ENCODE measurements at places on chromosomes 12 and 14. TPM values are rescaled to one million over a fixed set of nuclear protein-coding genes. Genes with fewer than 3 reads are reported as not detected.
A peak's percentile ranks its signal among the peaks of the same experiment; 100 is the strongest.

- no peak for DNase-seq
Measured at GRCh38 chr12:131103669-131104462, 150.2 kb downstream of the ADGRD1 start.

DNA sequence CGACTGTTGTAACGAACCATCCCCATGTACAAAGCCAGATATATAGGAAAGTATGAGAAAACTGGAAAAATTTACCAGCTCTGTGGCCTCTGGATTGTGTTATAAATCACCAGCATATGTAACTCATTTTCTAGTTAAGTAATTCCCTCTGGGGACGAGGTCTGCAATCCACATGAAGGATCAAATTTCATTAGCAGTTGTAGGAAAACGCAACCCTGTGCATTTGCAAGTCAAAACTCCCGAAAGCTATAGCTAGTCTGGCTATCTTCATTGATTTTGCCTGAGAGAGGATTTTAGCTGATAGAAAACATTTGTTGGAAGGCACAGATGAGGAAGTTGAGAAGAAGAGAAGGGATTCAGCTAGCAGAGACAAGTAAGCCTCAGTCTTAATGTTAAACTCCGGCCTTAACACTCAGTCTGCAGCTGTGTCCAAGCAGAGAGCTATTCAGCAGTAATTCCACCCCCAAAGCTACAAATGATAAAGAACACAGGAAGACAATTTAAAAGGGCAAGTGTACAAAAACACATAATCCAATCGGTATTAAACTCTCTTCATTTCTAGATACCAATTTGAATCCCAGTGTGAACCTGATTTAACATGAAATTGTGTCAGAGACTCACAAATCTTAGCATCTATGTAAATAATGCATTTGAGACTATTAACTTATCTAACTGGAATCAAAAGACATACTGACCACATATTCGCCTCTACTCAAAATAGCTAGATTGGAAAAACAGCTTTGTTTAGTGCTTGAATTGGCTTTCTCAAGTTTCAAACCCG, 54.2 kb upstream of the CERS5 start:
- no peak for DNase-seq

GRCh38 chr12:46522071-46522470, 149.5 kb upstream of the SLC38A2 start:
- DNase-seq, result no peak

DNA sequence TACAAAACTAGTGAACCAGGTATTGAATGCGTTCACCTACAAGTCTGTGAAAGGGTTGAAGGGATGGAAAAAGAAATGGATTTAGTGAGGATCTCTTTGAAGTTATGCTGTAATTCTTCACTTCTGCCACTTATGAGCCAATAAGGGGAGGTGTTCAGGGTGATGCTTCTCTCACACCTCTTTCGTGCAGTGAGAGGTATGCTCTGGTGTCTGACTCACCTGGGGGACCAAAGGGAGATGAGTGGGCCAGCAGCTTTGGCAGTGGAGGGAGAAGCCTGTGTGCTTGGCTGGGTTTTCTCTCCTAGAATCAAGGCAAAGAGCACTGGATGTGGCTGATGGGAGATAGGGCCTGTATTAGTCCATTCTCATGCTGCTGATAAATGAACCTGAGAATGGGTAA, 45.4 kb downstream of the E2F7 start:
- no peak for DNase-seq

DNA sequence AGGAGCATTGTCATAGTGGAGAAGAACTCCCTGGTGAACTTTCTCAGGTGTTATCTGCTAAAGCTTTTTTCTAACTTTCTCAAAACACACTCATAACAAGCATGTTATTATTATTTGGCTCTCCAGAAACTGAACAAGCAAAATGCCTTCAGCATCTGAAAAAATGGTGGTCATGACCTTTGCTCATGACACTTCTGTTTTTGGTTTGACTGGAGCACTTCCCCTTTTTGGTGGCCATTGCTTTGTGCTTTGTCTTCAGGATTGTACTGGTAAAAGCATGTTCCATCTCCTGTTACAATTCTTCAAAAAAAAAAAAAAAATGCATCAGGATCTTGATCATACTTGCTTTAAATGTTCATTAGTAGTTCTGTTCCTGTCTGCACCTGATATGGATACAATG, 1241.6 kb upstream of the USP15 start:
- no peak for DNase-seq

- DNase-seq, result no peak
Measured at GRCh38 chr12:71756054-71756690, 1.5 kb downstream of the RAB21 start.

DNA sequence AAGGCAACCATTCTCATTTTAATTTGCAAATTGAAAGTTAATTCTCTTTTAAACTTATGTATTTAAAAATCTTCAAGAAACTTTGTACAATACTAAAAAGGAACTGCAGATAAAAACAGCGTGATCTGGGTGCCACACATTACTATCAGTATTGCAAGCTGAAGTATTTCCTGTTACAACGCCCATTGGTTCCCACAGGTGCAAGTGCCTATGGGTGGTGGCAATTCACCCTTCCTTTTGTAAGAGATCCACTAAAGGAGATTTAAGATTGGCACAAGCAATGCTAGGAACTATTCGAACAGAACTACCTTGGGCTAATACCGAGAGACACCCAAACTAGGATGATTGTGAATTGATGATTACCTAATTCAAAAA, 13.2 kb downstream of the TAOK3 start:
- DNase-seq, result no peak

DNA sequence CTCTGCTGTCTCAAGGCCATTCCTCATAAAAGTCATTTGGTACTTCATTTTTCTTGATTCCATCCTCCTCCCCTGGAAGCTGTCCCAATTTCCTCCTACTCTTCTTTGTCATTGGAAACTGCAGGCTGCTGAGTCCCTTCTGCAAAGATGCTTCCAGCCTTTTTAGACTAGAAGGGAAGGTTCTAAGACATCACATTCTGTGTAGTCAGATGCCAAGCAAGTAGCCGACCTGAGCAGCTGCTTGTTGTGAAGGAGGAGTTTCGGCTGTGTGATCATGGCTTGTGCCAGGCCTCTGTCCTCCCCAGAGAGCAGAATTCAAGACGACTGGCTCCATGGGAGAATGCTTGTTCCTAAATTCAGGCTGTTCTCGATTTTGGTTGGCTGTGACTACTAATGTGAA, 8.7 kb downstream of the RFC5 start:
- DNase-seq, result no peak

DNA sequence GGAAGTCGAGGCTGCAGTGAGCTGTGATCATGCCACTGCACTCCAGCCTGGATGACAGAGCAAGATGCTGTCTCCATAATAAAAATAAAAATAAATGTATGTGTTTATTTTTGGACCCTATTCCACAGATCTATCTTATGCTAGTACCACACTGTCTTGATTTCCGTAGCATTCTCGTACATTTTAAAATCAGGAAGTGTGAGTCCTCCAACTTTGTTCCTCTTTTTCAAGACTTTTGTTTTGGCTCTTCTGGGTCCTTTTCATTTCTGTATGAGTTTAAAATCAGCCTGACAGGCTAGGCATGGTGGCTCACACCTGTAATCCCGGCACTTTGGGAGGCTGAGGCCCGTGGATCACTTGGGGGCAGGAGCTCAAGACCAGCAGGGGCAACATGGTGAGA, 25.8 kb downstream of the DAO start:
- DNase-seq, result no peak

GRCh38 chr14:50000380-50001150, 107.7 kb downstream of the ARF6 start:
- peak; percentile 90 for DNase-seq

GRCh38 chr14:52313903-52314594, at the start of gene PTGER2:
PTGER2 (plus strand) TSS chr14:52314312; CDS start chr14:52314549, 237 bp downstream.
- DNase-seq, result peak; percentile 97

DNA sequence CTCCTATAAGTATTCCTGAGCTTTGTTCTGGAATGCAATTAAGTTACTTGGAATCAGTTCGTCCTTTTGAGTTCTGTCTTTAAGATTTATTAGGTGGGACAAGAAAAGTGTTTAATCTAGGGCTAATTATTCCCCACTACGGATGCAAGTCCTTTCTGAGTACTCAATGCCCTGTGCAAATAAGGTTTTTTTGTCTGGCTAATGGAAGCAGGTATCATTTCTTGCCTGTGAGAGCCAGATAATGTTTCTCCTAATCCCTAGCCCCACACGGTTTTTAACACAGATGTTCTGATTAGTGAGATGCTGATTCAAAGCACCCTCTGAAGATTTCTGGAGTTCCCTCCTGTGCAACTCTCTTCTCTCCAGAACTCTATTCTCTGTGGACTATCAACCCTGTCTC, 296.6 kb upstream of the PRICKLE1 start:
- no peak for DNase-seq

DNA sequence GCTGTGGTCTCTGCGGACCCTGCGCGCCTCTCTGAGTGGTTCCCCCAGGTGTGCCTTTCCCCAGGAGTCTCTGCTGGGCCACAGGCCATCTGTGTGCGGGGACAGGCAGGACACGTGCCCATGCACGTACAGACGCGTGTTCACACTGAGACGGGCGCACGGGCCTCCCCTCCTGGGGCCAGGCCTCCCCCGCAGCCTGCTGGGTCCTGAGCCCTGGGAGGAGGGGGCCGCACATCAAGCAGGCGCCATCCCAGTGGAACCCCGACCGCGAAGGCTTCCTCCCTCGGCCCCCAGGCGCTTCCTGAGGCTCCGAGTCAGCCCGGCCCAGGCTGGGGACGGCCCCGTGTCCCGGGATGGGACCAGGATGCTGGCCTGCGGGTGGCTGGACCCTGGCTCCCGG, 39.7 kb downstream of the LRCOL1 start:
- no peak for DNase-seq

- no peak for DNase-seq
Measured at GRCh38 chr14:102948698-102949061, 26.2 kb downstream of the AMN start.

- peak; percentile 89 for DNase-seq
Measured at GRCh38 chr12:50039151-50039835, 14.0 kb upstream of the RACGAP1 start.

DNA sequence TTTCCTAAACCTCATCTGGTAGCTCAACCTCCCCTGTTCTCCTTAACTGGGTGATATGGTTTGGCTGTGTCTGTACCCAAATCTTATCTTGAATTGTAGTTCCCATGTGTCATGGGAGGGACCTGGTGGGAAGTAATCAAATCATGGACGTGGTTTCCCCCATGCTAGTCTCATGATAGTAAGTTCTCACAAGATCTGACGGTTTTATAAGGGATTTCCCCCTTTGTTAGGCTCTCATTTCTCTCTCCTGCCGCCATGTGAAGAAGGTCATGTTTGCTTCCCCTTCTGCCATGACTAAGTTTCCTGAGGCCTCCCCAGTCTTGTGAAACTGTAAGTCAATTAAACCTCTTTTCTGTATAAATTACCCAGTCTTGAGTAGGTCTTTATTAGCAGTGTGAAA, 19.5 kb downstream of the COX16 start:
- no peak for DNase-seq

DNA sequence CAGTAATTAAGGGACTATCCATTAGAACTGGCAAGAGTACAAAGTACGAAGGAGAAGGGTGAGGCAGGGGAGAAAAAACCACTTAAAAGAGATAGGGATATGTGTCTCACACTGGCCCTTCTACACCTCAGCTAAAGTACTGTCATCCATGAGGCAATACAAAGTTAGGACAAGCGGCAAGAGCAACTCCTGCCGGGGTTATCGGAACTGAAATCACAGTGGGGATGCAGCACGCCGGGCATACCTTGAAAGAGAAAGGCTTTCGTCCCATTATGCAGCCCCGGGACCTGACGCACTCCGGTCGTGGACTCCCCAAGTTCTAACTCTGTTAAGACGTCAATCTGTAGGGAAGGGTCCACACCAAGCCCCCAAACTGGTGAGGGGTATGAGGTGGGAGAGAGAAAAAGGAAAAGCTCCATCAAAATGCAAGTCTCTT, 1.1 kb downstream of the NELL2 start:
- peak; percentile 56 for DNase-seq

GRCh38 chr12:64825143-64826021, 935 bp downstream of the TBC1D30 start:
- DNase-seq, result no peak

GRCh38 chr12:65534238-65534841, 255.9 kb downstream of the MSRB3 start:
- no peak for DNase-seq

- DNase-seq, result no peak
Measured at GRCh38 chr12:12918781-12919389, 27.5 kb downstream of the GPRC5A start.

Gene PPP2R5C
- total RNA-seq, result 128 TPM

Gene CMKLR1
- total RNA-seq, result 41.9 TPM

Gene SLC10A1
- not detected for total RNA-seq

Gene KRT74
- total RNA-seq, result not detected

Gene TDRD9
- 2.7 TPM for total RNA-seq

Gene FAM186B
- total RNA-seq, result 0.30 TPM

Gene SPIC
- total RNA-seq, result not detected

Gene GLT1D1
- total RNA-seq, result 0.78 TPM

Gene PCNX1
- total RNA-seq, result 72.8 TPM

Gene EIF2S3B
- 0.69 TPM for total RNA-seq

All from aorta (tissue), 5 donors.